ENCODE measurements at places on chromosomes 16 and 17.

GRCh38 chr16:49854796-49855203 lies 1.1 kb downstream of the ZNF423 start:
- DNase-seq, result no peak

- DNase-seq, result no peak
These were observed 10.6 kb downstream of the CTRB1 start for GRCh38 chr16:75229172-75230031.

DNA sequence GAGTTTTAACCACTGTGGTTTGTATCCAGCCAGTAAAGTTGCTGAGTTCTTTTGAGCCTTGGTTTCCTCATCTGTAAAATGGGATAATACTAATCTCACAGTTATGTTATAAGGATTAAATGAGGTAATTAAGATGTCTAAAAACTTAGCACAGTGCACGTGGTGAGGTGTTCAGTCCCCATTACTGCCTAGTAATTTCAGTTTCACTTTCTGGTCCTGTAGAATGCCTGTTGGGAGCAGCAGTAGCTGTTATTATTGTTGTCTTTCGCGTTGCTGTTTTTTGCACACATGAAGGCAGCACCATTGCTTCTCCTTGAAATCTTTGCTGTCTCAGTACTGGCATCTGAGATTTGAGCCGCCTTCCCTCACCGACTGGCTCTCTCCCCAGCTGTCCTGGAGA lies 182.4 kb downstream of the DNAH9 start:
- no peak for DNase-seq

GRCh38 chr16:69663846-69664245 lies 62.5 kb downstream of the NQO1 start:
- DNase-seq, result no peak

GRCh38 chr17:11369575-11369974 lies 128.6 kb downstream of the SHISA6 start:
- no peak for DNase-seq

GRCh38 chr16:86725401-86725800 lies 147.1 kb downstream of the FOXL1 start:
- no peak for DNase-seq

DNA sequence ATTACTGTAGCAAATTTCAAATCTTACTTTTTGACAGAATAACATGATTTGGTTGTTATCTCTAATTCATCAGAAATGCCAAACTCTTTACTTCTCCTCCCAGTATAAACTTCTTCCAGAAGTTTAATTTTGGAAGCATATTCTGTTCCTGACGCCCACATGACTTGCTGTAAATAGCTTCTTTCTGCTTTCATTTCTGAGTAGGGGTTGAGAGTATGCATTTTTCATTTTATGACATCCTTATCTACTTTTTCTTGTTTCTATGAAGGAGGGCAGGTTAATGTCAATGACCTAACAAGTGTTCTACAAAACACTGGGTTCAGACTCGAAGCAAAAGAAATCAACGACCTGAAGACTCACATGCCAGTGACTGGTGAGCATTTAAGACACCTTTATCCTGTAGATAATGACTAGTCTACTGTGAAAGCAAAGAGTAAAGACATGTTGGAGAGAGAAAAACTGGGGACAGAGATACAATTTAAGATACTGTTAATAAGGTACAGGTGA lies 36.5 kb upstream of the EFCAB3 start:
- DNase-seq, result no peak

DNA sequence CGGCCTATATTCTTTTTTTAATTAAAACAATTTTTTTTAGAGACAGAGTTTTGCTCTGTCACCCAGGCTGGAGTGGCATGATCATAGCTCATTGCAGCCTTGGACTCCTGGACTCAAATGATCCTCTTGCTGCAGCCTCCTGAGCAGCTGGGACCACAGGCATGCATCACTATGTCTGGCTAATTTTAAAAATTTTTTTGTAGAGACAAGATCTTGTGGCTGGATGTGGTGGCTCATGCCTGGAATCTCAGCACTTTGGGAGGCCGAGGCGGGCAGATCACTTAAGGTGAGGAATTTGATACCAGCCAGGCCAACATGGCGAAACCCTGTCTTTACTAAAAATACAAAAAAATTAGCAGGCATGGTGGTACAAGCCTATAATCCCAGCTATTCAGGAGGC lies 54.8 kb upstream of the MSI2 start:
- DNase-seq, result no peak

- DNase-seq, result no peak
These were observed 136.1 kb downstream of the RAB11FIP4 start for GRCh38 chr17:31527606-31528005.

DNA sequence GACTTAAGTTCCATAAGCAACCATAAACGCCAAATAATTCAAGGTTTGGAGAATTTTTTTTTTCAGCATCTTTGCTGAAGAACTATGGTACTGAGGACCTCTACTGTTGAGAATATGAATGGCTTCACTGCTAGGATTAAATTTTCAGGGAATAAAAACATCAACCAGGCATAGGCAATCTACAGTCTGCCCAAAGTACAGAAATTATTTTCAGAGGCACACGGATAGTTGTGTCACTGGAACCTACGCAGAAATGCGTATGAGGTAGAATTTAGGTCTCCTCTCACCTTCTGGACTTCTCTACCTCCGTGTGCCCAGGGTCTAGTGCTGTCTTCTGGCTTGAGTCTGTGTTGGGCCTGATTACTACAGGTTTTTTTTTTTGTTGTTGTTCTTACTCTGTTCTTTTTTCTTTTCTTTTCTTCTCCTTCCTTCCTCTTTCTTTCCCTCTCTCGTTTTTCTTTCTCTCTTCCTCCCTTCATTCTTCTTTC lies 39.7 kb downstream of the NACA2 start:
- DNase-seq, result peak; percentile 20

DNA sequence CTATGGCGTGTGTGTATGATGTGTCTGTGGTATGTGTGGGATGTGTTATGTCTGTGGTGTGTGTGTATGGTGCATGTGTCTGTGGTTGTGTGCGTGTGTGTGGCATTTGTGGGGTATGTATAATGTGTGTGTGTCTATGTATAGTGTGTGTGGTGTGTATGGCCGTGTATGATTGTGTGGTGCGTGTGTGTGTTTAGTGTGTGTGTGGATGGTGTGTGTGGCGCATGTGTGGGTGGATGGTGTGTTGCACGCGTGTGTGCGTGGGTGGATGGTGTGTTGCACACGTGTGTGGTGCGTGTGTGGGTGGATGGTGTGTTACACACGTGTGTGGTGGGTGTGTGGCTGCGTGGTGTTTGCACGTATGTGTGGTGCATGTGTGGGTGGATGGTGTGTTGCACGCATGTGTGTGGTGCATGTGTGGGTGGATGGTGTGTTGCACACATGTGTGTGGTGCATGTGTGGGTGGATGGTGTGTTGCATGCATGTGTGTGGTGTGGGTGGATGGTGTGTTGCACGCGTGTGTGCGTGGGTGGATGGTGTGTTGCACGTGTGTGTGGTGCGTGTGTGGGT lies 5.6 kb upstream of the SLC38A10 start:
- DNase-seq, result no peak

DNA sequence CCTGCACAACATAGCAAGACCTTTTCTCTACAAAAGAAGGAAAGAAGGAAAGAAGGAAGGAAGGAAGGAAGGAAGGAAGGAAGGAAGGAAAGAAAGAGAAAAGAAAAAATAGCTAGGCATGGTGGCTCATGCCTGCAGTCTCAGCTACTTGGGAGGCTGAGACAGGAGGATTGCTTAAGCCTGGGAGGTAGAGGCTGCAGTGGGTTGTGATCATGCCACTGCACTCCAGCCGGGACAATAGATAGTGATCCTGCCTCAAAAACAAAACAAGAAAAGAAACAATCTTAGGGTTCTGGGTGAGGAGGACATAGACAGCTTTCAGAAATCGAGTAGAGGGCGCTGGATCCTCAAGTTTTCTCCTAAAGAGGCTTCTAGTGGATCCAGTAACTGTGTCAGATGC lies 59.7 kb upstream of the CLEC3A start:
- no peak for DNase-seq

DNA sequence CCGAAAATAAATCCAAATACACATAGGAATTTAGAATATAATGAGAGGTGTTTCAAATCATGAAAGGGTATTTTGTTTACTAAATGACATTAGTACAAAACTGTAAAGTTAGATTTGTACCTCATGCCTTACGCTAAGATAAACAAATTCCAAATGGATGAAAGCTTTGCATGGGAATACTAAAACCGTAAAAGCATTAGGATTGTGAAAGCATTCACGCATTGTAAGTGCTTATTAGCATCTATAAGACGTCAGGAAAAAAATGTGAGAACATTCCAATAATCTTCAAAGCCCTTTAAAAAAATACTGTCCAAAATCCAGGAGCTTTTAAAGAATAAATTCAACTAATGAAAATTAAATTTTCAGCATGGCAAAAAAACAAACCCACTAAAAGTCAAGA lies 24.8 kb upstream of the ALOX15 start:
- DNase-seq, result no peak

DNA sequence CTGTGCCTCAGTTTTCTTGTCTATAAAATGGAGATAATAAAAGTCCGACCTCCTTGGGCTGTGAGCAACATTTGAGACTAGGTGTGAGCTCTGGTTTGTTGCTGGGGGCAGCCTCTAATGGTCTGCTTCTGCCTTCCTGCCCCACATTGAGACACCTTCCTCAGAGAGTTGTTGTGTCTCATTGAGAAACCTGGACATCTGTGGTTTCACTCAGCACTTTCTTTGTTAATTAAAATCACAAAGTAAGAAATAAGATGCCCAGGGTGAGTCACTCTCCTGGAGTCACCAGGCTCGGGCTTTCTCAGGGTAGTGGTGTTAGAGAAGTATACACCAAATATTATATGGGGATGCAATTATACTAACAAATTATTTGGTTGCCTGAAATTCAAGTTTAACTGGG lies 389.2 kb upstream of the SALL1 start:
- no peak for DNase-seq

DNA sequence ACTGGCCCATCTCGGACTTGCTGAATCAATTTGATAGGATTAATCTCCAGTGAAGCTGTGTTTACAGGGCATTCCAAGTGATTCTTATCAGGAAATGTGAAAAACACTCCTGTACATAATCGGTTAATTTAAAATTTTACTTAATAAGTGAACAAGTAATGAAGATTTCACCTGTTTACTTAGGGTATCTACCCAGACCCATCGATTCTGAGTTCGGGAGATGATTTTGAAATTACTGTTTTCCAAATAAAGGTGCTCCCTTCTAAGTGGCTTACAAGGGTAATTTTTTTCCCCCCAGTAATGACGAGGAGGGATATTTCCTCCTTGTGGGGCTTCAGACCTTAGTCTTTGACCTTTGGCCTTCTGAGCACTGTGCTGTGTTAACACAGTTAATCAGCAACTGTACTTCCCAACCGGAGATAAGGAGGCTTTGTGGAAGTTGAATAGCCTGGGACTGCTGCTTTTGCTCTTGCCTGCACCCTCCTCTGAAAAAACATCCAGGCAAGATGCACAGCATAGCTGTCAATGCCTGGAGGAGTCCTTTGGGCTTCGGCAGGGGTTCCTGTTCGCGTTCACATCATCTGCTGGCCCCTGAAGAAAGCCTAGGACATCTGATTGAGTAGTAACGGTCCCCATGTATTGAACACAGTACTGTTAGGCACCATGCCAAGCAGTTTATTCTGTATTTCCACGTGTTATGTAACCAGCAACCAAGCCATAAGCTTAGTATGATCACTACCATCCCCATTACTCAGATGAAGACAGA lies 1.8 kb downstream of the FAHD1 start:
- no peak for DNase-seq
